ENCODE measurements at places on chromosomes 12 and 14.

DNA sequence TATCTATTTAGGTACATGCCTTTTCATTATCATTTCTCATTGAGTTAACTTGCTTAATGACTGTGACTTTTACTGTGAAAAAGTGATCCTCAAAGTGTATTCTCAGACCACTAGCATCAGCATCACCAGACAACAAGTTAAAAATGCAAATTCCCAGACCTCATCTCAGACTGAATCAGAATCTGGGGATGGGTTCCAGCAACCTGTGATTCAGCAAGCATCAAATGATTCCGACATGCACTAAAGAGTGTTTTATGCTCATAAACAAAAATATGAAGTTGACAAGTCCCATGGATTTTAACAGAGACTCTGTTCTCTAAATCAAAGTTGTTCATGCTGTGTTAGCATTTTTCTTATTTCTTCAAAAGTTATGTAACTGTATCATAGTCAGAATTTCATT lies 130.6 kb downstream of the BCAT1 start:
- DNase-seq, result no peak

- DNase-seq, result no peak
Observed at GRCh38 chr12:121618659-121619233, 7.6 kb upstream of the ORAI1 start.

- no peak for DNase-seq
Observed at GRCh38 chr14:105255021-105255507, 6.7 kb downstream of the BTBD6 start.

GRCh38 chr12:68410018-68410660 lies 78.0 kb upstream of the MDM1 start:
- no peak for DNase-seq

- peak; percentile 66 for DNase-seq
Observed at GRCh38 chr12:31362759-31363415, 36.9 kb upstream of the SINHCAF start.

- no peak for DNase-seq
Observed at GRCh38 chr12:108109954-108110353, 19.1 kb upstream of the WSCD2 start.

DNA sequence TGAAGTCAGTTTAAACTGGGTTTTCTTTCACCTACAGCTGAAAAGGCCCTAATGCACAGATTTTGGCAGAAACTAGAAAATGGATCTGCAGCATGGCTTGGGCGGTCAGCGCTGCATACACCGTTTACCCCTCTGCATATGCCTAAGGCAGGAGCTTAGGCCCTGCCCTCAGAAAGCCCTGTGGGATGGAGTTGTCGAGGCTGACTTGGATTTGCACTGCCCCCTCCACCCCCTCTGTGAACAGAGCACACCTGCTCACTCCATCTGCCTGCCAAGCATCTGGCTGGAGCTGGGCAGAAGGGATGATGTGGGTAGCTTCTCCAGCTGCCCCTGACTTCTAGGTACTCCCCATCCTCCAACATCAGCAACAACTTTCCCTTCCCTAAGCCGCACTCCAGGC lies 41.9 kb downstream of the TTC7B start:
- DNase-seq, result no peak

DNA sequence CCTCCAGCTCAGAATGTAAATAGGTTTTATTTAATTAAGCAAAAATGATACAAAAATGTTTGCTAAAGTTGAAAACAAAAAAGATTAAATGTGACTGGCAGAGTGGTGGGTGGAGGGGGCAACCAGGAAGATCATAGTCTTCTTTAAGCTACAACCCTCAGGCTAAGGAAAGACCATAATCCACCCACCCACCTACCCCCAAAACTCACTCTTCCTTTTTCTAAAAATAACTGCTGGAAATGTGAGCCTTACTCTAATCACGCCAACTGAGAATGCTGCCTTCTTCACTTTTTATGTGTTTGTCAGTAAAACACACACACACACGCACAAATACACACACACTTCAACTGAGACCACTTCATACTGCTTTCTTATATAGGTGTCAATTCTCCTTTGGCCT lies 230.0 kb upstream of the EGLN3 start:
- no peak for DNase-seq

DNA sequence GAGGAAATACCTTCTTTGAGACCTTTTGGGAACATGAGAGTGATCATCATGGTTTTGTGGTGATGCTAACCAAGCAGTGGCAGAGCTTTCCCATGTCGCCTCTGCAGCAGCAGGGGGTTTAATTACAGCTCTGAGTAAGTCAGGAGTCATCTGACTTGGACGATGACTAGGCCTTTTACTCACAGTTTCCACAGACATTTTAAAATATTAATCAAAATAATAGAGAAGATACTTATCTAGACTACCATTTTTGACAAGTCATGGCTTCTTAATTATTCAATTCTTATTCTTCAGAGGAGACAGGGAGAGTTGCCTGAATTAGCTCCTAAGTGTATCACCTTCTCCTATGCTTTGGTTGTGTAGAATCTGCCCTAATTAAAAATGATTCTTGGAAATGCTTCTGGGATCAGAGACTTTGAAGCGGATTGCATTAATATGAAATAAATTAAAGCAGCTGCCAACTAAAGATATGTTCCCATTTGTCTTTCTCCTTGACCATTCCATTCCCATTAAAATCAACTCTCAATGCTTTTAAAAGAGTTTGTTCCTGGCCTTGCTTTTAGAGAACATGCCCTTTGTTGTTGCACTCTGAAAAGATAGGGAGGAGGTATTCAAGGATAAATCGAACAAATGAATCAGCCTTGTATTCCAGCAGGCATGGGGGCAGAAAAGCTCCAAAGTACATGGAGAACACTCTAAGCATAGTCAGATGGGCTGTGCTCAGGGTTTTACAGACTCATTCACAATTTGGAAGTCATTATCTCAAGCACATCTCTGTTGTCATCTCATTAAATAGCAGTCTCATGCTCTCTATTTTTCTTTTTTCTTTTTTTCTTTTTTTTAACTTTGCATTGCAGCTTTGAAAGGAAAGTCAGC lies 7.7 kb upstream of the IFNG-AS1 start:
- DNase-seq, result no peak

DNA sequence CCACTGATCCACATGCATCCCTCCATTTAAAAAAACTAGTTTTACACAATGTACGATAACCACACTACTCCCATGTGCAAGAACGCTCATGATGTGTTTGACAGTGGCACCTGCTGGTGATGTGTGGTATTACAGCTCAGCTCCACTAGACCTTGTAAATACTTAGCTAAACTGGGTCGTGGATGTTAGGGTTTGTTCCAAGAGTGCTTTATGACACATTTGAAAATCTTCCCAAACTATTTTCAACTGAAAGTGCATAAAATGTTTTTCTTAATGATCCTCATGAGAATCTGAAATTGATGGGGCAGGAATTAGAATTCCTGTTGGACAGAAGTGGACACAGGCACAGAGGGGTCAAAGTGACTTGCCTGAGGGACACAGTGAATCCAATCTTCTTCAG lies 99.2 kb downstream of the SCARB1 start:
- DNase-seq, result no peak

DNA sequence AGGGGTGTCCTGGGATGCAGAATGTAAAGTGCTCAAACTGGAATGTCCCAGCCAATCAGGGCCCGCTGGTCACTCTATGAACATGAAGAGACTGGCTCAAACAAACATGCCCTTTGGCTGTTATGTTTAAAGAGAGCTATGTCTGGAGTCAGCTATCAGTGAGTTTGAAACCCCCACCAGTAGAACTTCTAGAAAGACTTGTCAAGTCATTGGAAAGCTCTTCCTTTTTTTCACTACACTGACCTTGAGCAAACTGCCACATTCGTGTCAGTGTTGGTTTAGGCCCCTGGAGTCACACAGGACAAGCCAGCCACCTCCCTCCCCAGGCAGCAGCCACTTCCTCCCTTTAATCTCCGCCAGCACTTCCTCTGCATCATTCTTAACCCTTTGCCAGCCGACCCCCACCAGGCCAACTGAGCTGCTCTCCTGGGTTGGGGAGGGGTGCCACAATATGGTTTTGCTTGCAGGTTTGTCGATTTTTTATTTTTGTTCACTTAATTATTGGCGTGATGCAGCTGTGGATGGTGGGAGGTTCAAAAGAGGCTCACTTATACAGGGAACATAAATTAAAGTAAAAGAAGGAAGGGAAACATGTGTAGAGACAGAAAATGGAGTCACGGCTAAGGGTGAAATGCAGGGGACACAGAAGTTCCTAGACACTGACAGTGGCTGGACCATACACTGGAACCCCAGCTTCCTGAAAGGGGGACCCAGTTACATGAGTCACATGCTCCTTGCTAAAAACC lies 25.3 kb downstream of the CMKLR1 start:
- DNase-seq, result peak; percentile 6

- no peak for DNase-seq
Observed at GRCh38 chr12:3172124-3173007, 95.2 kb downstream of the TSPAN9 start.

DNA sequence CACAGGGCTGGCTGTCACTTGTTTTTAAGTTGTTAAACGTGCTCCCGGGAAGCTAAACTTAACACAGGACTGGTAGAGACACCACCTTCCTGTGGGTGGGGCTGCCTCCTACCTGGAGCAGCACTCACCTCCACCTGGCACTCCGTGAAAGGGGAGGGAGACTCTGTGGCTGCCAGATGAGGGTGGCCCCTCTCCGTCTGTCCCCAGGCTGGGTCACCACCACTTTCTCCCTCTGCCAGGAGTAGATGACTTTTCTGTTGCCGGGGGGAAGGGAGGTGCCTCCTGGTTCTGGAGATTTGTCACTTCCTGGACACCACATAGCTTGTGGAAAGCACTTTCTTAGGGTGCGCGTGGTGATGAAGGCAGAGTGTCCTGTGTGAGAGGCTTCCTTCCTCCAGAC lies 81.3 kb downstream of the WDR20 start:
- DNase-seq, result peak; percentile 16

DNA sequence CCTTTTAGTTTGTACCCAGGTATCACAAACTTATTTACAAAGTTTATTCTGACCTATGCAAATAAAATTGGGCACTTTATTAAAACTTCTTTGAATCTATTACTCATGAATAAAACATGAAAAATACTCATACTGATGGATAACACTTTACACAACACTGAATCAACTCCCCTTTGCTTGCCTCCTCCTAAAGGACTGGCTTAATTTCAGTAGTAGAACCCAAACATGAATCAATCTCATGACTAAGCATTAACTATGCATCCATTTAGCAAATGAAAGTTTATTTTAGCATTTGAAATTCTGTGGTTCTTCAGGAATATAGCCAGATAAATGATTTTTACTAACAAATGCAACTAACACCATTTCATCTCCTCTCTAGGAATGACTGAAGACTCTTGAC lies 32.4 kb downstream of the DENND5B start:
- DNase-seq, result no peak

DNA sequence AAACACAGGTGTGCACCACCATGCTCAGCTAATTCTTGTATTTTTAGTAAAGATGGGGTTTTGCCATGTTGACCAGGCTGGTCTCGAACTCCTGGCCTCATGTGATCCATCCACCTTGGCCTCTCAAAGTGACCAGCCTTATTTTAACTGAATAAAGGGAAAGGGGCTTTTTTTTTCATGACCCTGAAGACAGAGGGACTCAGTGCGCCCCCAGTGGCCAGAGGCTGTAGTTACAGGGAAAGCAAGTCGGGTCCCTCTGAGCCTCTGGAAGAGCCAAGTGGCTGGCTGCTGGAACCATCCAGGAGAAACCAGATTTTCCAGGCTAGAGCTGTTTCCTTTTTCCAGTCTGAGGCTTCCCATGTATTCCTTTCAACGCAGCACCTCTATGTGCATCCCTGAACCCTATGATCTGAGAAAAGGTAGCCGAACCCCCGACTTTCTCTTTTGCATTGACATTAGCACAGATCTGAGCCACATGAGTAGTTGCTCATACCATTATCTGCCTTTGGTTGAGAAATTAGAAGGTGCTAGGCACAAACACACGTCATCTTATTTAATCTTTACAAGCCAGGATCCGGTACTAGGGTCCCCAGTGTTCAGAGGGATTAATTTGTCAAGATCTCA lies 342.7 kb downstream of the CACNA1C start:
- DNase-seq, result peak; percentile 39

GRCh38 chr12:31288381-31288780 lies 37.6 kb downstream of the SINHCAF start:
- DNase-seq, result no peak

GRCh38 chr14:35388656-35389314 lies 15.8 kb downstream of the NFKBIA start:
- no peak for DNase-seq

DNA sequence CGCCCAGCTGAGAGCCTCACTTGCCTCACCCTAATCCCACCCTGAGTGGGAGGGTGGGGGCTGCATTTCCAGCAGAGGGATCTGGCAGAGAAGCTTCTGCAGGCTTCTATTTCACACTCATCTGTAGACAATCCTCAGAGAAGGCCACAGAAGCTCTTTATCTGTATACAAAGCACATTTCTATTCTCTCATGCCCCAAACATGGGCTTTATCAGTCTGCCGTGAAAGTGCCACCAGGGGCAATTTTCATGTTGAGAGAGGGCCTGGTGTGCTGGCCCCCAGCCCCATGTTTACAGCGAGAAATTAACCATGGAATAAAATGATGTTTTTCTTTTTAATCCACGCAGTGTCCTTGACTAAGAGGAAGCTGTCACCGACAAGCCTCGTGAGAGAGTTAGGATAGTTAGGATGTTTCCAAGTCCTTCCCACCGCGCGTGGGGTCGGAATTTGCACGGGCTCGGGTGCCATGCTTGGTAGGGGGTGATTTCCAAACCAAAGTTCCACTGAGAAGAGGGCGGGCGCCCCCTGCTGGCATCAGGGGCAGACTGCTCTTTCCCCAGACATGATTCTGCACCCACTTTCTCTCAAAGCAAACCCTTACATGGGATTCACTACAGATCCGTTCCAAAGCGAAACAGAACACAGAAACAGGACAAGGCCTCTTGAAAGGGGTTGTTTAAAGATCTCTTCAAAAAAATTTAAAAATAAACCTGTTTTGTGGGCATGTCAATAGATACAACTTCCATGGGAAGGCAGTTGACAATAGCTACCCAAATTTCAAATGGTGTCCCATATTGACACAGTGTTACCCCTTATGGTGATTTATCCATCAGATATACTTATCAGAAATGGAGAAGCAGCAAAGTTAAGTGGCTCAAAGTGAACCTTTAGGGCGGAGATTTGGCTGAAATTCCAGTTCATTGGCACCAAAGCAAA lies 19.4 kb downstream of the BDKRB1 start:
- DNase-seq, result peak; percentile 81

GRCh38 chr12:56530390-56531055 lies 8.9 kb downstream of the RBMS2 start:
- DNase-seq, result no peak

- DNase-seq, result peak; percentile 42
Observed at GRCh38 chr14:30553311-30553989, 5.5 kb upstream of the G2E3 start.

DNA sequence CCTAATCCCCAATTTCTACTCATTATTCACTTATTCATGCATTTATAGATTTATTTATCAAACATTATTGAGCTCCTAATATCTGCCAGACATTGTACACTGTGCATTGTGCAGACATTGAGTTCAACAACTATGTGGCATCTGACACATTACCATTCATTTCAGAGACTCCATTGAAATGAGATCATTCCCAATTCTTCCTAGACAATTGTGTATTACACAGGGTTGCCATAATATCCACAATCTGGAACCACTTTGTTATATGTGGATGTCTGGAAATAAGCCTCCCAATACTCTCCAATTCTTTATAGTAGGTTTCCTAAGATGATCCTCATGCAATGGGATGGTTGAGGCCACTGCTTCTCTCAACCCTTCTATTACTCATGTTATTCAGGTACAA lies 165.0 kb downstream of the OTOGL start:
- no peak for DNase-seq

Data from small intestine (tissue), 16 donors.